Kidney (tissue), 22 donors: ENCODE measurements at places on chromosomes 5 and 9. TPM values are rescaled to one million over a fixed set of nuclear protein-coding genes. Genes with fewer than 3 reads are reported as not detected.

ADAMTS6 gene
- polyA plus RNA-seq: 0.32 TPM

- no peaks in the 10 kb centered on the region for H3K4me1 ChIP-seq
- no peak overlapping the region for H3K27ac ChIP-seq
- no peaks in the 10 kb centered on the region for H3K27me3 ChIP-seq
- peaks cover 3% of the 10 kb centered on the region for H3K36me3 ChIP-seq
These were observed 272.0 kb downstream of the ARHGAP26 start for GRCh38 chr5:143041972-143042770.

DNA sequence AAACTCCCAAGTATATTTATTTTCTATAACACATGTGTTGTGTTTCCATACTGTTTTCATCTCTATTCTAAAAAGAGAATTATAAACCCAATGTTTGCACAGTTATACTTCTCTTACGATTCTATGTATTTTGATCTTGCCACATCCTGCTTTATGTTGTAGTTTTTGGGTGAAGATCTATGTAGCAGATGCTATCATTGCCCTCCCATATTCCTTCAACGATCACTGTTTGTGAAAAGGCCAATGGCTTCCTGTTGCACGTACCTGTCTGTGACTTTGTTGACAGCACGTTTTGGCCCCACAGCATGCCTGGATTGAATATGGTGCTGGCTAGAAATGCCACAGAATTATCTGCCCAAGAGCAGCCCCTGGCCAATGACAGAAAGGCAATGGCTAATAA is 254.5 kb upstream of the EFNA5 start:
- DNase-seq: no peak
- H3K36me3 ChIP-seq: no peaks in the 10 kb centered on the region
- H3K27me3 ChIP-seq: no peaks in the 10 kb centered on the region
- no peaks in the 10 kb centered on the region for H3K4me1 ChIP-seq
- H3K27ac ChIP-seq: no peak overlapping the region

DNA sequence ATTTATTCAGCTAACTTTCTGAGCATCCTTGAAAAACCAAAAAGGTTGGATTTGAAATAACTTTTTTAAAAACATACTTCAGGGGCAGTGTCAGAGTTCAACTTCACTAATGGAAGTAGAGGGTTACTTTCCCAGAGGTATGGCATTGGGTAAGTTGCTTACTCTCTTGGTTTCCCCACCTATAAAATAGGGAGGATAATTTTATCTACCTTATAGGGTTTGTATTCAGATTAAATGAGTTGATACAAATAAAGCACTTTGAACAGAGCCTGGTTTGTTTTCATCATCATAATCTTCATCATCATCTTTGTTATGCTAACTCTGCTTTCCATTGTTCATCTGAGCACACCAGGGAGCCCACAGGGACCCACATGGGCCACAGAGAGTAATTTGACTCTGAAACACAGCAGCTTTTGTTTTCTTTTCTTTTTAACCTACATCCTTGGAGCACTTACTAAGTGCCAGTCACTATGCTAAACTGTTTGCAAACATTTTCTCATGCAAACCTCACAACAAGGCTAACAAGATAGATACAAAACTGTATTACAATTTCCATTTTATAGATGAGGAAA is 179.1 kb upstream of the SLC24A2 start:
- H3K27ac ChIP-seq: no peak overlapping the region
- no peaks in the 10 kb centered on the region for H3K36me3 ChIP-seq
- no peaks in the 10 kb centered on the region for H3K27me3 ChIP-seq
- no peak overlapping the region for H3K4me3 ChIP-seq
- DNase-seq: no peak
- H3K4me1 ChIP-seq: no peaks in the 10 kb centered on the region

GRCh38 chr5:7261049-7261448 is 134.9 kb upstream of the ADCY2 start:
- DNase-seq: peak; percentile 60
- no peak overlapping the region for H3K4me3 ChIP-seq
- no peaks in the 10 kb centered on the region for H3K4me1 ChIP-seq
- H3K36me3 ChIP-seq: no peaks in the 10 kb centered on the region

GRCh38 chr5:1855596-1855995 is 27.1 kb downstream of the IRX4 start:
- peaks cover 18% of the 10 kb centered on the region for H3K27me3 ChIP-seq
- no peak overlapping the region for H3K27ac ChIP-seq
- H3K4me3 ChIP-seq: no peak overlapping the region
- H3K36me3 ChIP-seq: no peaks in the 10 kb centered on the region

DNA sequence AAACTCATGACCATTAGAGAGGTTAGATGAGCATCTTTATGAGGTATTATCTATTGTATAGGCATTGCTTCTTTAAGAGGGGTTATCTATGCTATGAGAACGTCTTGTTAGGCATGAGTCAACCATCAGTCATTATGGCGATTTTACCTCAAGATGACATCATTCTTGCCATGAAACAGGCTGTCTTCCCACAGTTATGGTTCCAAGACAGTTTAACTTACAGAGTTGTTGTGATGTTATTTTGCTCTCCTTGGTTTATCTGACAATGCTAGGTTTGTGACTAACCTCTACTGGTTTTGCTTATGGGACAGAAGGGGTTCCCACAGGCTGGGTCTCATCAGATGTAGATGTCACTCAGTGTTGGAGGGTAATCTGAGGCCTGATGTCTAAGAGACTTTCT is 1864.7 kb upstream of the ACO1 start:
- H3K4me3 ChIP-seq: no peak overlapping the region
- no peak for DNase-seq
- H3K4me1 ChIP-seq: no peaks in the 10 kb centered on the region
- H3K27ac ChIP-seq: no peak overlapping the region
- no peaks in the 10 kb centered on the region for H3K36me3 ChIP-seq
- H3K27me3 ChIP-seq: no peaks in the 10 kb centered on the region

DNA sequence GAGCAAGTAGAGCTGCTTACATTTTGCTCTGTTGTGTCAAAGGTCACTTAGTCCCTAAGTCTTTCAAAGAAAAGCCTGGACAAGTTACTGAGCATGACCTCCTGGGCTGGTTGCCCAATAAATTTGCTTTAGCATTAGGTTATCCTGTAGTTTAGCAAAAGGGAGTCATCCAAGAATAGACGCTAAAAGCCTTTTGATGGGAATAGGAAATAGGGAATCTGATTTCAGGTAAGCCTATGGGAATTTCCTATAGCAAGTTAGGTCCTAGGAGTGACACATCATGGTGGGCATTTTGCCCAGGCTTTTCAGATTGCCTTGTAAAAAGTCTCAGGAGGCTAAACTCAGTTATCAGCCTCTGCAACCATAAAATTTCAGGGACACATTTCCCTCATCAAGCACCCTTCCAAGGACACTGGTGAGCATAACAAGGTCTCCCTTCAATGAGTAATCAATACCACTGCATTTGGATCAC is 67.6 kb upstream of the RANBP3L start:
- H3K27ac ChIP-seq: no peak overlapping the region
- H3K27me3 ChIP-seq: no peaks in the 10 kb centered on the region
- no peak for DNase-seq
- no peaks in the 10 kb centered on the region for H3K36me3 ChIP-seq
- peaks cover 6% of the 10 kb centered on the region for H3K4me1 ChIP-seq
